Stomach (tissue), 19 donors: ENCODE measurements at places on chromosomes 6 and 20.
A peak's percentile ranks its signal among the peaks of the same experiment; 100 is the strongest.

DNA sequence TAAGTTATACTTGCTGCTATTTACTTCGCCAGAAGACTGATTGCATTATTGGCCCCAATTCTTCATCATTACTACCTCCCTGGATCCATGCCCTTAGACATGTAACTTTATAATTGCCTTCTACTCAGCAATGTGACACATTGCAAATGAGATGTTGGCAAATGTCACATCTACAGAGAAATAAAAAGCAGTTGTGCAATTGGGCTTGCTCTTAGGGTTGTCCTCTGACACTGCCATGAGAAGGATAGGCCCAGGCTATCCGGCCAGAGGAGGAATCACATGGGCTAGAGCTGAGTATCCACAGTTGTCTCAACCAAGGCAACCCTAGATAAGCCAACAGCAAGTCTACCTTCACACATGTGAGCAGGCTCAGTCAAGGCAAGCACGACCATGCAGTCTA is 447.0 kb downstream of the PLCB1 start:
- H3K27me3 ChIP-seq: no peaks in the 10 kb centered on the region
- no peak for DNase-seq
- no peak overlapping the region for H3K4me3 ChIP-seq
- H3K36me3 ChIP-seq: no peaks in the 10 kb centered on the region
- no peak overlapping the region for H3K27ac ChIP-seq

DNA sequence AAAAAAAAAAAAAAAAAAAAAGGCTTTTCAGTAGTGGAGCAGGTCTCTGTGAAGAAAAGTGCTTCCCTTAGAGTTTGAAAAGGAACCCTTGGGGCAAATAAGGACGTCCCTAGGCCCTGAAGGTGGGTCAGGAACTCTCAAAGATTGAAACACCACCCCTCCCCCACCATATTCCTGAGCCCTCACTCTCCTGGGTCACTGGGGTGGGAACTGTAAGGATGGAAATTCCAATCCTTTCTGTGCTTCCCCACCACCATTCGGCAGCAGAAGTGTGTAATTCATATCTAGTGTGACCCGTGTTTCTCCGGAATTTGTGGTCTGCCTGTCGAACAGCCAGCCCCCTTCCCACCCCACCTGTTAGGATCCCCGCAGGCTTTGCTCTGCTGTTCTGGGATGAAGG is 12.3 kb downstream of the CDYL start:
- no peaks in the 10 kb centered on the region for H3K27me3 ChIP-seq

- peak; percentile 34 for DNase-seq
- peaks cover 4% of the 10 kb centered on the region for H3K27me3 ChIP-seq
- H3K4me3 ChIP-seq: no peak overlapping the region
- H3K36me3 ChIP-seq: no peaks in the 10 kb centered on the region
Observed at GRCh38 chr6:33822575-33823395, 19.0 kb upstream of the MLN start.

DNA sequence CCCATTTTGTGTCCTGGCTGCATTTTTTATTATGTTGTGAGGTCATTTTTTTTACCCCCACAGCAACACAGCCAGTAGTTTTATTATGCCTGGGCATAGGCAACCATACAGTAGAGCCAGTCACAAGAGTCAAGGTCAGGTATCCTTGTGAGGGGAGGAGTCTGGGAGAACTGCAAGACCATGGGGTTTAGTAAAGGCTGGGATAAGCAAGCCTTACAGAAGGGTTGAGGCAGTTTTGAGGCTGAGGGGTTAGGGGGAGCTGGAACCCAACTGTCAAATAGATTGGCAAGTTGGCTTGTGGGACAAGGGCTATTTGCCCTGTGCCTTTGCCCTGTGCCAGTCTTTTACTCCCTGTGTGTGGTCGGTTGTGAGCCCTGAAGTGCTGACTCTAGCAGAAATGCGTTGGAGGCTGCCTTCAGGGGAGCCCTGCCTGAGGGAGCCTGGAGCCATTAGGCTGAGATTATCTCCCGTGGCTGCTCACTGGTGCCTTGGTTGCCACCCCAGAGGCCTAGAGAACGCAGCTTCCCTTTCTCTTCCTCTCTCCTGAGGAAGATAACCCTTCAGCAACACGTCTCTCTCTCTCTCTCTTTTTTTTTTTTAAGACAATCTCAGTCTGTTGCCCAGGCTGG is 31.1 kb downstream of the RALY start:
- no peak overlapping the region for H3K4me3 ChIP-seq
- peaks cover 41% of the 10 kb centered on the region for H3K4me1 ChIP-seq
- DNase-seq: no peak
- no peak overlapping the region for H3K27ac ChIP-seq
- H3K27me3 ChIP-seq: no peaks in the 10 kb centered on the region
- no peaks in the 10 kb centered on the region for H3K36me3 ChIP-seq

- H3K4me1 ChIP-seq: no peaks in the 10 kb centered on the region
- DNase-seq: no peak
- H3K36me3 ChIP-seq: no peaks in the 10 kb centered on the region
- H3K27me3 ChIP-seq: no peaks in the 10 kb centered on the region
- no peak overlapping the region for H3K4me3 ChIP-seq
- no peak overlapping the region for H3K27ac ChIP-seq
Observed at GRCh38 chr6:81093051-81093450, 659.4 kb downstream of the TENT5A start.
